ENCODE measurements at places on chromosomes 7 and 10. TPM values are rescaled to one million over a fixed set of nuclear protein-coding genes. Genes with fewer than 3 reads are reported as not detected.

DNA sequence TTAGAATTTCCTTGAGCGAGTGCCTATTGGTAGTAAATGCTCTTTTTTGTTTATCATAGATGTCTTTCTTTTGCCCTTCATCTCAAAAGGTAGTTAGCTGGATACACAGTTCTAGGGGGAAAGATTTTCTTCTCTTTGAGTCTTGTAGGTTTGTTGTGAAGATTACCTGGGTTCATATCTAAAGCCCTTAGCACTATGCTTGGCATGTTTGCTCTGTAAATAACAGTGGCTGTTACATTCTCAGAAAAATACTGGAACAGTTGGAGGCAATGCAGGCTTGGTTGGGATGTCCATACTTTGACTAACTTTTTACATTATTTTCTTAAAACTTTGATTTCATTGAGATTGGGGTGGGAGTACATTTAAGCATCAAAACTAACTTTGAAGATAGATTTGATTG, 144.0 kb downstream of the AUTS2 start:
- no peak for DNase-seq

DNA sequence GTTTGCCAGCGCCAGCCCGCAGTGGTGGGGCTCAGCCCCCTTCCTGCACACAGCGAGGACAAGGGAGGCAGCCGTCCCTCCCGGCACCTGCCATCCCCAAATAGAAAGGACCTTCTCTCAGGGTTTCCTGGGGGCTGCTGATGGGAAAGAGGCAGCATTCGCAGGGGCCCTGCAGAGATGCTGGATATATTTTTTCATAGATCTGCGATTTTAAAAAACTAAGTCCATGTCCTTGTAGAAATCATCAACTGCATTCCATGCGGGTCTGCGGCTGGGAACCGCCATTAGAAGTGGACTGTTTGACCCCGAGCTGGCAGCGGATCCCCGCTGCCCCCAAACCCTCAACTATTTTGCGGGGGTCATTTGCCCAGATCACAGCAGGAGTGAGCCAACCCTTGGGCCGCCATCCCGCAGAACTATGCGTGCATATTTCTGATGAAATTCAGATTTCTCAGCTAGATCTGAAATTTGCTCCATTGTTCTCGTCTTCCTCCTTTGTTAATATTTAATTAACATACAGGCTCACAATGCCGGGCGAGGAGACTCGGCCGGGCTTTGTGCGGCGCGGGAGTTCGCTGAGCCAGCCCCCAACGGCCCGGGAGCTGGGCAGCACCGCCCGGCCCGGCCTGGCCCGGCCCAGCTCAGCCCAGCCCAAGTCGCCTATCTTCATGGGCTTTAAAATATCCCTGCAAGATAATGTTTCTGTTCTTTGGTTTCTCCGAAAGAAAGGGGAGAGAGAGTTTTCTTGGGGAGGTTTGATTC, 2.0 kb downstream of the EN2 start:
- peak; percentile 44 for DNase-seq

DNA sequence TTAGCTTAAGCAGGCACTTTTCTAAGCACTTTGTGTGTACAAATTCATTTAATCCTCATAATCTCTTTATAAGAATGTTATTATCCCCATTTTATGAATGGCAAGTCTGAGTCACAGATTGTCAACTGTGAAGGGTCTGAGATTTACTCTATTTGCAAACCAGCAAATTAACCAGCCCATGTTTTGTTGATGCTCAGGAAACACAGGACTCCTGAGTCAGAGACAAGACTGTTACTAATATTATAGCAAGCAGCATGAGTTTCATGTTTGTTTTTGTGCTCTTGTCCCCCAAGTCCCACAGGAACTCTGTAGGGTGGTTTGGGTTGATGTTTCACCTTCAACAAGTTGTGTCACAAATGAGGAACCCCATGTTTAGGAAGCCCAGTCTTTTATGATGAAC, 182.0 kb upstream of the PPP1R3A start:
- no peak for DNase-seq

- no peak for DNase-seq
These were observed 139.8 kb upstream of the ZEB1 start for GRCh38 chr10:31179091-31179680.

DNA sequence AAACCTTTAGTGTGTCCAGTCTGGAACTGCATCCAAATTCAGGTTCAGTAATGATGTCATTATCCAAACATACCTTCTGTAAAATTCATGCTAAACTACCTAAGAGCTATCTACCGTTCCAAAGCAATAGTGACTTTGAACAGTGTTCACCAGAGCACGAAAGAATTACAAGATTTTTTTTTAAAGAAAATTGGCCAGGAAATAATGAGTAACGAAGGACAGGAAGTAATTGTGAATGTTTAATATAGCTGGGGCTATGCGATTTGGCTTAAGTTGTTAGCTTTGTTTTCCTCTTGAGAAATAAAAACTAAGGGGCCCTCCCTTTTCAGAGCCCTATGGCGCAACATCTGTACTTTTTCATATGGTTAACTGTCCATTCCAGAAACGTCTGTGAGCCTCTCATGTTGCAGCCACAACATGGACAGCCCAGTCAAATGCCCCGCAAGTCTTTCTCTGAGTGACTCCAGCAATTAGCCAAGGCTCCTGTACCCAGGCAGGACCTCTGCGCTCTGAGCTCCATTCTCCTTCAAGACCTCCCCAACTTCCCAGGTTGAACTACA, 694 bp upstream of the FAS start:
- DNase-seq, result no peak

GRCh38 chr7:24908727-24909126, 71.3 kb downstream of the OSBPL3 start:
- DNase-seq, result no peak

Gene CHST3
- total RNA-seq, result 31.5 TPM

Gene PALD1
- 14.4 TPM for total RNA-seq

Gene KCNIP2
- 3.4 TPM for total RNA-seq
